ENCODE measurements at places on chromosomes 2 and 18. TPM values are rescaled to one million over a fixed set of nuclear protein-coding genes. Genes with fewer than 3 reads are reported as not detected.

- ATAC-seq: no peak
Measured at GRCh38 chr2:177207101-177207500, 5.5 kb upstream of the HNRNPA3 start.

DNA sequence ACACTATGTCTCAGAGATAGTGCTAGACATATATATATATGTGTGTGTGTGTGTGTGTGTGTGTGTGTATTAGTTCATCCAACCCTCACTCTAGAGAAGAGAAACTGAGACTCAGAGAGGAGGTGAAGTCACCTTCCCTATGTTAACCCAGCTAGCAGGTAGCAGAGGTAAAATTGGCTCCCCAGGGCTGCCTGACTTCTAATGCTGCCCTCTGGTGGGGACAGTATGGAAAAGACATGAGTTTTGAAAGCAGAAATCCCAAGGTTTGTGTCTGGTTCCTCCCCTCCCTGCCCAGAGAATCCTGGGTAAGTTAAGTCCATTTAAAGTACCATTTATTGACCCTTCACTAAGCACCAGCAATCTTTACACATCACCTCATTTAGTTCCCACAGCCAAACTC is 137.7 kb downstream of the THNSL2 start:
- ATAC-seq: no peak

DNA sequence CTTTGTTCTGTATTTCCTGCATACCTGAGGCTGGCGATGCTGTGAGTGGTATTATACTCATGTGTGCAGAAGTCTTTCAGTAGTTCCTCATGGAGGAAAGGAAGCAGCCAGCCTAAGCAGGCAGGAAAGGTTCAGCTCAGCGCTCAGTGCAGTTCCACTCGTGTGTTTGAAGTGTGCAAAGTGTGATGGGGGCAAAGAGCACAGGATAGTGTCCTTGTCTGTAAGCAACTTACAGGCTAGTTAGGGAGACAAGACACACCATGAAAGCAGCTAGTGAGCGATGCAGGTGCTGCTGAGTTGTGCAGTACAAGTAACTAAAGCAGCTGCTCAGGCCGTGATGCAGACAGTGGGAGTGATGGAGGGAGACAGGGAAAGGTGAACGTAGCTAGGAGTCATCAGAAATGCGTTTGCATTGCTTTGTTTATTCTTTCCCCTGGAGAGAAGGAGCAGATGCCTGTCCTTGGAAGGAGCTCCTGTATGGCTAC is 146.2 kb downstream of the LDLRAD4 start:
- no peak for ATAC-seq

The PROKR1 gene
- 0.27 TPM for total RNA-seq

DNA sequence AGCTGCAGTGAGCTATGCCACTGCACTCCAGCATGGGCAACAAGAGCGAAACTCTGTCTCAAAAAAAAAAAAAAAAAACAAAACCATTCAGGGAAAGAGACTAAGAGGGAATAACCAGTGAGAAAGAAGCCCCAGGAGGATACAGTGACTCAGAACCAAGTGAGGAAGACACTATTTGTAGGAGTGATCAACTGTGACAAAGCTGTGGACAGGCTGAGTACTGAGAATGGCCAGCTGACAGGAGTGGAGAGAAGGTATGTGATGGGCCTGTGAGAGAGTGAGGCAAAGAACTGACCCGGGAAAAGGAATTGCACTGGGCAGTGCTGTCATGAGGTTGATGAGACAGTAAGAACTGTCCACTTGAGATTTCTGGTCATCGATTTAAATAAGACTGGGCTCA is 6.7 kb upstream of the LCT start:
- no peak for ATAC-seq

DNA sequence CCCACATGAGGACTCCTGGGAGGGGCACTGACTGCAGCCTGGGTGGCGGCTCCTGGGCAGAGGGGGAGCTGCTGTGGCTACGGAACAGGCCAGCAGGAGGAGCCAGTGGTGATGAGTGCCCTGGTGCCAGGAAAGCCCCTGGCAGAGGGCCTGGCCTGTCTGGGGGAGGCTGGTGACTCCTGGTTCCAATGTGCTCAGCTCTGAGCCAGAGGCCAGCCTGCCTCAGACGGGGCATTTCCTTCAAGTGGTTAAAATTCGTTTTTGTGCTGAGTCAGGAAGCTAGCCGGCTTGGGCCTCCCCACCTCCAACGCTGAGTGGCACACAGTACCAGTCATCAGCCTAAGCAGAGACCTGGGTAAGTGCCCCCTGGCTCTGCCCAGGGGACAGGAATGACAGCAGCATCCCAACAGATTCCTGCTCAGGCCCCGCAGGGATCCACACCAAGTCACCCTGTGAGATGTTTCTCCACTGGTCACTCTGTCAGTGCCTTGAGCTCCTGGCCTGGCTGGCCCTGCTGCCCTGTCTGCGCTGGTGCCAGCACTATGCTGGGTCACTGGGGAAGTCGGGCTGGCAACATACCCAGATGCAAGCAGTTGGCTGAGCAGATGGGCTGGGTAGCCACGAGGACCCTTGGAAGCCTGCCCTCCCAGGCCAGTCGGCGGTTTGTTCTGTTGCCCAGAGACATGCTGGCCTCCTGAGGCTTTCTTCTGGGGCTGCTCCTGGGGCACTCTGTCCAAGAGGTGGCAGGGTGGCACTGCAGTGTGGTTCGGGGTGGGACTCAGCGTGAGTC is 7.1 kb upstream of the KLF11 start:
- ATAC-seq: peak; percentile 79

GRCh38 chr2:216758256-216759155 is 63.2 kb upstream of the IGFBP5 start:
- no peak for ATAC-seq

GRCh38 chr2:234406085-234406484 is 90.8 kb downstream of the ARL4C start:
- no peak for ATAC-seq

The KIF5C gene
- 5.4 TPM for total RNA-seq

The LAMA1 gene
- total RNA-seq: under 0.01 TPM

The NFE2L2 gene
- 87.7 TPM for total RNA-seq

The ZNF385B gene
- 2.9 TPM for total RNA-seq

- ATAC-seq: no peak
Measured at GRCh38 chr2:134120406-134120732, 133.5 kb upstream of the MGAT5 start.

The CNGA3 gene
- total RNA-seq: 7.0 TPM

The REEP1 gene
- total RNA-seq: 107 TPM

The IL36B gene
- total RNA-seq: not detected

- no peak for ATAC-seq
Measured at GRCh38 chr2:190693533-190694232, 44.8 kb downstream of the NAB1 start.

The OTOS gene
- not detected for total RNA-seq

DNA sequence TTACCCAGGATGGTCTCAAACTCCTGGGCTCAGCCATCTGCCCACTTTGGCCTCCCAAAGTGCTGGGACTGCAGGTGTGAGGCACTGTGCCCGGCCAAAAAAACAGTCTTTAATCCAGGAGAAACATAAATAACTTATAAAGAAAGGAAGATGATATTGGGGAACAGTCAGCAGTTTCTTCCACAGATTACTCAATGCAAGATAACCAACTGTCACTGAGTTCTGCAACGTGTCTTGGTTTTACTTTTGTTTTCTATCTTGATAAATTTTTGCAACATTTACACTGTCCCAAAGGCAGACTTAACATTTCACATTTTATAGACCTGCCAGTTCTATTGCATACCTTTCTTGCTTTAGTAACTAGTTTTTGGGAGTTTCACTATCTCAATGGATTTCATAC is 71.1 kb downstream of the ANKRD44 start:
- no peak for ATAC-seq
